ENCODE measurements at places on chromosomes 11 and 22. TPM values are rescaled to one million over a fixed set of nuclear protein-coding genes. Genes with fewer than 3 reads are reported as not detected.

CSF2RB gene
- total RNA-seq = 3.8 TPM

MAP6 gene
- not detected for total RNA-seq

GLB1L3 gene
- not detected for total RNA-seq

ZBTB16 gene
- total RNA-seq = 224 TPM

OR51B4 gene
- not detected for total RNA-seq

PHLDA2 gene
- total RNA-seq = 3.2 TPM

PDE2A gene
- total RNA-seq = 11.9 TPM

FXYD6 gene
- not detected for total RNA-seq

Data from natural killer cell (primary cell).